ENCODE measurements at places on chromosomes 2 and 18.

DNA sequence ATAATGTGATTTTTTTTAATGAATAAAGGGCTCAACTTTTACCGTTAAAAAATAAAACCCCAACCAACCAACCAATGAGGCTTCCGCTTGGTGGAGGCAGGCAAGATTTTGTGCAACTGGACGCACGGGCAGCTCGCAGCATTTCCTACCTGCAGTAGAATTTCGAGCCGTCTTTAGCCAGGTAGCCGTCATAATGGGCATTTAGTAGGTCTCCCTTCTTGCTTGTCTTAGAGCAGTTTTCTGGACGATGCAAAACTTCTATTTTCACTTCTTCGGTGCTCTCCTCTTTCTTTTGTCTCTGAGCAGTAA lies 316 bp downstream of the FKBP7 start:
- no peak for DNase-seq

GRCh38 chr2:71614976-71615766 lies 161.8 kb downstream of the DYSF start:
- no peak for DNase-seq

DNA sequence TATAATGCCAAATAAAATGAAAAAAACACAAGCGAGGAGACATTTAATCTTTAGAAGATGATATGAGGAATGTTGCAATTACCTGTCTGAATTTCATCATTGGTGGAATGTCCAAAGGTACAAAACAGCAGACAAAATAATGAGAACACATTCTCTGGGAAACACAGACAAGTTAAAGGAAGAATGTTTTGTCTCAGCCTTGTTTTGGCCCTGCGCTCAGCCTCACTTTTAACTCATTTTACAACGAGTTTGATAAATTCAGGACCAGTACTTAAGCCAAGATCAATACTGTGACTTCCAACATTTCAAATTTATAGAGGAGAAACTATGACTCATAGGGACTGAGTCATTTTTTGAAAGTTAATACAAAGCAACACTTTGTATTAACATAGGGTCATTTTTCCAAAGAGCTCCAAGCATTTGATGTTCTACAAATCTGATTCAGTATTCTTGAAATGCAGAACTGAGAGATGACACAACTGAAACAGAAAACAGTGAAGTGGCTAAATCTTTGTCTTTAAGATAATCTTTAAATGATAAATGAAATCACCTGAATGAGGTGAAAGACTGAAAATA lies 833.2 kb upstream of the CHAC2 start:
- DNase-seq, result no peak

- no peak for DNase-seq
Observed at GRCh38 chr2:187081461-187081860, 232.5 kb upstream of the ZSWIM2 start.

DNA sequence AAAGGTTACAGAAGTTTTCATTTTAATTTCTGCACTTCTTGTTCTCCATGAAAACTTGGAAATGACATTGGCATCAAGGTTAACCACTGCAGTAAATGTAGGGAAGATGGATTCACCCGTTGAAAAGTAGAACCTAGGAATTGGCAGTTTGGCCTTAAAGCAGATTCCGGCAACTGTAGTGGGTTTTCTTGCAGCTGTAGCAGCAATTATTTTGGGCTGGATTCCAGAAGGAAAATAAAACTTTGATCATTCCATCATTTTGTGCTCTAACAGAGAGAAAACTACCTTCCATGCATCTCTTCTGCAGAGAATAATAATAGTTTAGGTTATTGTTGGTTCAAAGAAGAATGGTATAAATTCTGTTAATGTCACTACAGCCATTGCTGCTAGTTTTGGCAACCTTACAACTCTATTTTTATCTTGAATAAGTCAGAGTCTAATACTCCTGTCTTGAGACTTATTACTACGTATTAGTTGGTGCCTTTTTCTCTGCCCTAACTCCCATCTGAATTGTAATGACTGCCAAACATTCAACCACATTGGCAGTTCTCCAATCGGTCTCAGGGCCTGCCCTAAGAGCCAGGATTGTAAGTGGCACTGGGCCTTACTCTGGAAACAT lies 178.1 kb upstream of the PIEZO2 start:
- DNase-seq, result no peak

DNA sequence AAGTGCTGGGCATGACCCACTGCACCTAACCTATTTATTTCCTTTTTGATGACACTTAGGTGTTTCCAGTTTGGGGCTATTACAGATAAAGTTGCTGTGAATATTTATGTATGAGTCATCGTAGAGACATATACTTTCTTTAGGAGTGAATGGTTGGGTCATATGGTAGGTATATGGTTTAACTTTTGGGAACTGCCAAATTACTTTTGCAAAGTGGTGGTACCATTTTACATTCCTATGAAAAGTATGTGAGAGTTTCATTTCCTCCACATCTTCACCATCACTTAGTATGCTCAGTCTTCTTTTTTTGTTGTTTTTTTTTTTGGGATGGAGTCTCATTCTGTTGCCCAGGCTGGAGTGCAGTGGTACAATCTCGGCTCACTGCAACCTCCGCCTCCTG lies 56.1 kb downstream of the HNRNPLL start:
- DNase-seq, result no peak

DNA sequence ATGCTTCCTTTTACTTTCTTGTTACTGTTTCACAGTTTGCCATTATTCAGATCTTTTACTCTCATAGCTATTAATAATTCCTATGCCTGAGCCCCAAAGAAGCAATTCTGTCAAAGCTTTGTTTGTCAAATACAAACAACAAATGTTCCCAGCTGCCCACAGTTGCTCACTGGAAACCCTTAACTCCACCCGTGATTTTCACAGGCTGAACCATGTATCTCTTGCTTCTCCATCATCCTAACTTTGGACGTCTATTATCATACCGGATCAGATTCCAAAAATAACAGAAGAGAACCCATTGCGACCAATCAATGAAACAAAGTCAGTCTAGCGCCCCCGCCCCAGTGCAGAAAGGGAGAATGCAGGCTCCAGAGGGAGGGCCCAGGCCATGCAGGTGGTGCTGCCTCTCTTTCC lies 24.2 kb downstream of the COLEC12 start:
- DNase-seq, result no peak

GRCh38 chr2:218879776-218880101 lies 913 bp upstream of the WNT10A start:
- no peak for DNase-seq

GRCh38 chr18:21991886-21992285 lies 177.5 kb upstream of the GATA6 start:
- DNase-seq, result no peak

DNA sequence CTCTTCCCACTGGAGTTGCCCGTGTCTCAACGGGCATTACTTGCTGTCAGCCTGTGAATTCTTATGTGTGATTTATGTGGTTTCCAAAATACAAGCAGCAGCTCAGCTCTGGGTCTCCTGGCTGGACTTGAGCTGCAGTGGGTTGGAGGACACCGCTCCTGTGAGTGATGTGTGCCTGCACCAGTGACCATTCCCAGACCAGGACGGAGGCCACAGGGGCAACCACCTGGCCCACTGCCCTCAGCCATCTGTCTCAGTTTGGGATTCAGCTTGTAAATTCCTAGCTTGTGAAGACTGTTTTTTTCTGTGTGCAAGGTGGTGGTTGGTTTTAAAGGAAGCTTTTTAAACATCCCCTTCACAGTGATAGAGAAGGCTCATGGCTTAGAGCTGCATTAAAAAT lies 261.0 kb downstream of the BCL2 start:
- DNase-seq, result no peak

GRCh38 chr2:142714600-142714999 lies 162.9 kb upstream of the KYNU start:
- DNase-seq, result no peak

- DNase-seq, result no peak
Observed at GRCh38 chr18:9737006-9737405, 28.9 kb downstream of the RAB31 start.

GRCh38 chr2:45380131-45380836 lies 230.8 kb downstream of the SRBD1 start:
- DNase-seq, result no peak

DNA sequence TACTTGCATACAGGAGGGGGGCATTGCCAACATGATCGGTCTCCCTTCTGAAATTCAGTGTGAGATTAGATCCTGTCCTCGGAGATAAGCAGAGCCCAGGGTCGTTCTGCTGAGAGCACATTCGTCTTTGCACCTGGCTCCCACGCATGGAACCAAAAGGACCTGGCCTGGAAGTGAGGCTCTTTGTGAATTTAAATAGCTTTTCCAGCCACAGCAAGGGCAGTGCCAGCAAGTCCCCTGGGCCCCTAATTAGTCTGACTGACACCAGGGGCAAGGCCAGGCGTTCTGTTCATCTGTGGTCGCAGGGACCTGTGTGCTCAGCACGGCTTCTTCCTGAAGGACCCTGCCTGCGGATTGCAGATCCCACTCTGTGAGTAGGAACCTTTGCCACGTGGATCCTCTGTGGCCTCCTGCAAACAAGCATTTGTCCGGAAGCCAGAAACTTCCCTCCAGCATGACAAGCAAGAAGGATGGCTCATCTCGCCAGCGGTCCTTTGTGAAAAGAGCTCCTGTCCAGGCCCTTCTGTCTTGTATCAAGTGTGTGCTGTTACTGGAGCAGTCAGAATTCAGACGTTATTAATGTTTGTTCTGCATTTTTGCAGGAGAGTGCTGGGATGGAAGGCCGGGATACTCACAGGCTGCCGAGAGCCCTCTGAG lies 128.7 kb downstream of the TPO start:
- DNase-seq, result no peak

- DNase-seq, result no peak
Observed at GRCh38 chr2:1670636-1671035, 73.7 kb downstream of the PXDN start.

DNA sequence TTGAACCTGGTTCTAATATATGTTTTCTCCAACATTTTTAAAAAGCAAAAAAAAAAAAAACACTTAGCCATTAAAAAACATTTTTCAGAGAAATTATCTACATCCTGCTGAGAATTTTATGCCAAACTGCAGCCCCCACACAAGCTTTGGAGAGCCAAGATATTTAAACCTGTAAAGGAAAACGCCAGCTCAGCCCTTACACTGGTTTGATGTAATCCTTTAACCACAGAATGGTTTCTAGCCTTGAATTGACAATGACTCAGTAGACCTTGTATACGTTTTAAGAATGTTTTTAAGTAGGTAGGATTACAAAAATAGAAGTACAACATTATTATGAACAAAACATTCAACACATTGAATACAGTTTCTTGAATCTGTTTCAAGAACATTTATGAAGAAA lies 113.6 kb downstream of the BABAM2 start:
- DNase-seq, result no peak

- DNase-seq, result peak; percentile 20
Observed at GRCh38 chr2:61177727-61178549, 15.9 kb downstream of the C2orf74 start.

GRCh38 chr18:49127471-49128190 lies 176.9 kb upstream of the SMAD7 start:
- DNase-seq, result no peak

GRCh38 chr2:168518555-168519066 lies 62.5 kb downstream of the CERS6 start:
- DNase-seq, result no peak
